ENCODE measurements at places on chromosomes 11 and 22.

- DNase-seq, result no peak
These were observed 145.8 kb upstream of the ARHGAP20 start for GRCh38 chr11:110857892-110858546.

- no peak for DNase-seq
These were observed 161.2 kb upstream of the NAV2 start for GRCh38 chr11:19551457-19551856.

DNA sequence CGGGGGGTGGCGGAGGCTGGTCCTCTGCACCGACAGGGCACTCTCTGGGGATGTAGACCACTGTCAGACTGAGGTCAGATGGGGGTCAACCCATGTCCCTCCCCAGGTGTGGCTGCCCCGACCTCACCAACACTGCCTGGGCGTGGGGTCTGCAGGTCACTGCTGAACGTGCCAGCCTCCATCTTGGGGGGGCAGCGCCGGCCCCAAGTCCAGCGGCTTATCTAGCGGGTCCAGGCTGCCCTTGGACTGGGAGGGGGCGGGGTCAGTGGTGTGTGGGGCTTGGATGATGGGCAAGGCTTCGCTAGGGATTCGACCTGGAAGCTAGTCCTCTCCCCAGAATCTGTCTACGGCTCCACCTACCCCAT is 178.2 kb downstream of the IGLL1 start:
- no peak for DNase-seq

DNA sequence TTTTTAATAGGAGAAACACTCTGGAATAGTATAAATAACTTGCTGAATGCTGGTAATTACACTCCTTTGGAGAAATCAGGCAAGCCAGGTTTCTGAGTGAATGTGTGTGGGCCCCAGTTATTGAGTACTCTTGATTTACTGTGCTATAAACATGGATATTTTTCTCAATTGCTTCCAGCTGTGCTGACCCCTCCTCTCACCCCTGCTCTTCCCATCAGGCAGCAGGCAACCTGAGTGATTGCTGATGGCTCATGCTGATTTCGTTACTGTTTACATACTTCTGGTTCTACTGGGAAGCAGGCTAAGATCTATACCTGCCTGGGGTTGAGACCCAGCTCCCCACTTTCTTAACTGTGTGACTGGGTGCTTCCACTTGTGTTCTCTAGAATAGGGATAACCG is 68.5 kb downstream of the DHCR7 start:
- DNase-seq, result no peak

DNA sequence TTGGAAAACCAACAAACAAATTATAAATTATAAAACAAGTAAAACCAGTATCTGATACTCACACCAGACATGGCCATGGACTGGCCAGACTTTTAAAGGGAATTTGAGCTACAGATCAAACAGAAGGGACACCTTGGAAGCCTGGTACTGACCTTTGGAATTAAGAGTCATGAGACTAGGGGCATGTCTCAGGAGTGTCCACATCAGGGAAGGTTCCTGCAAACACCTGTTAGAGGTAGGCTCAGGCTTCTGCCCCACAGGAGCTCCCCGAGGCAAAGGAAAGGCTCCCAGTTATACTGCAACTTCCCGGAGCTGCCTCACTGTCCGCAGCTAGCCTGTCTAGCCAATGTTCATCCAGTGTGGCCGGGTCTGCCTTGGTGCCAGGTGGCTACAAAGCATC is 290.1 kb downstream of the BUD13 start:
- no peak for DNase-seq

DNA sequence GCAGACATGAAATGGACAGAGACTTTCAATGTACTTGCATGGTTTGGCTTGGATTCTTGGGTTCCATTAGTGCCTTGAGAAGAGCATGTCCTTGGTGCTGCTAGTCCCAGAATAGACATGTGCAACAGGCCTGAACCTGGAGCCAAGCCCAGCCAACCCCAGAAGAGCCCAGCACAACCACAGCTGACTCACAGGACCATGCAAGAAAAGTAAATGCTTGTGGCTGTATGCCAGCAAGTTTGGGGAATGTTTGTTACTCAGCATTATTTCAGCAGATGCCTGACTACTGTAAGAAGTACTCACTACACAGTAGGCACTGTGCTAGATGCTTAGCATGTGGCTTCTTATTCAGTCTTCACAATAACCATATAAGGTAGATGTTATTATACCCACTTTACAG is 39.2 kb upstream of the HMGXB4 start:
- no peak for DNase-seq

GRCh38 chr11:96744697-96745096 is 354.9 kb downstream of the JRKL start:
- DNase-seq, result no peak

DNA sequence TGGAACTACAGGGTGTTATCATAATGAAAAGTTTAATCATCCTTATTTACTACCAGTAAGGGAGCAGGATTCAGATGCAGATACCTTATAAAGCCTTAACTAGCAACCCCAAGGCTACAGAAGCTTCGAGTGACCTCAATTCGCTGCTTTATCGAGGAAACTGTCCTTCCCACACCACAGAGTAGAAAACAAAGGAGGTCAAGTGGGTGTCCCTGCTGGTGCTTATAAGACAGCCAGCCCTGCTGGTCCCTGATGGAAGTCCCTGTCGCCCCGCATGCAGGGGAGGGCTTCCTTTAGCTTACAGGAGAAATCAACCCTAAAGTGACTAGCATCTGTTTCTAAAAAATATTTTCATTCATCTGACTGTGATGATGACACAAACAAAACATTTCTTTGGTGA is 7.3 kb downstream of the MN1 start:
- DNase-seq, result no peak

GRCh38 chr22:37218771-37219411 is 6.6 kb upstream of the SSTR3 start:
- DNase-seq, result no peak

DNA sequence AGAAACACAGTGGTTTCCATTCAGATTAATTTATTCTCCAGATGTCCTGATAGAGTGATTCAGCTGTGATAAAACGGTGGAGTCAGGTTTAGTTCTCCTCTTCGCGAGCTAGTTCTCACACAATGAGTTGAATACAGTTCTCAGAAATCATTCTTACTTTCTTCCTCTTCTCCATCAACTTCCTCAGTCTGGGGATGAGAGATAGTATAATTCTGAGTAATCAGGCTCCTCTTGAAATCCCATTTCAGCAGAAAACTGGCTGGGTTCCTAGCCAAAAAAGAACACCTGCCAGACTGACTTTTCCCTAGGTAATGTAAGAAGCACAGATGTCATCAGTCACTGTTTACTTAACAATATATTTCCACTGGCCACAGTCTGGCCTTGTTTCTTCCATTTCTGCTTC is 76.7 kb downstream of the SVIP start:
- no peak for DNase-seq

- DNase-seq, result peak; percentile 44
These were observed 12.4 kb upstream of the KLHL35 start for GRCh38 chr11:75445315-75445953.

DNA sequence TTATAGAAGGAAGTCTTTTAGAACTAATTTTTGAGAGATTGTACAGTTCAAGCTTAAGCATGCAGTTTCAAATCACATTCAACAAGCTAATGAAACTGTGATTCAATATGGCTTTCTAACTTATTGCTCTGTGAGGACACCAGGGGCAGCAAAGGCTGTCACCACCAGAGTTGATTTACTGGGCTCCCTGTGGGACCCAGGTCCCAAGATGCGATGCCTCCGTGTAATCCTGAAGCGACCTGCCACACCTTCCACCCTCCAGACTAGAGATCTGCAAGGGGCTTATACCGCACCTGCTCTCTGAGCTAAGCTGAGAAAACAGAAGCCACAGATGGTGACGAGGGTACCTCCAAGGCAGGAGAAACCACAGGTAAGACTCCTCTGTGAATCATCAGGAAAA is 918 bp upstream of the OR51Q1 start:
- no peak for DNase-seq

DNA sequence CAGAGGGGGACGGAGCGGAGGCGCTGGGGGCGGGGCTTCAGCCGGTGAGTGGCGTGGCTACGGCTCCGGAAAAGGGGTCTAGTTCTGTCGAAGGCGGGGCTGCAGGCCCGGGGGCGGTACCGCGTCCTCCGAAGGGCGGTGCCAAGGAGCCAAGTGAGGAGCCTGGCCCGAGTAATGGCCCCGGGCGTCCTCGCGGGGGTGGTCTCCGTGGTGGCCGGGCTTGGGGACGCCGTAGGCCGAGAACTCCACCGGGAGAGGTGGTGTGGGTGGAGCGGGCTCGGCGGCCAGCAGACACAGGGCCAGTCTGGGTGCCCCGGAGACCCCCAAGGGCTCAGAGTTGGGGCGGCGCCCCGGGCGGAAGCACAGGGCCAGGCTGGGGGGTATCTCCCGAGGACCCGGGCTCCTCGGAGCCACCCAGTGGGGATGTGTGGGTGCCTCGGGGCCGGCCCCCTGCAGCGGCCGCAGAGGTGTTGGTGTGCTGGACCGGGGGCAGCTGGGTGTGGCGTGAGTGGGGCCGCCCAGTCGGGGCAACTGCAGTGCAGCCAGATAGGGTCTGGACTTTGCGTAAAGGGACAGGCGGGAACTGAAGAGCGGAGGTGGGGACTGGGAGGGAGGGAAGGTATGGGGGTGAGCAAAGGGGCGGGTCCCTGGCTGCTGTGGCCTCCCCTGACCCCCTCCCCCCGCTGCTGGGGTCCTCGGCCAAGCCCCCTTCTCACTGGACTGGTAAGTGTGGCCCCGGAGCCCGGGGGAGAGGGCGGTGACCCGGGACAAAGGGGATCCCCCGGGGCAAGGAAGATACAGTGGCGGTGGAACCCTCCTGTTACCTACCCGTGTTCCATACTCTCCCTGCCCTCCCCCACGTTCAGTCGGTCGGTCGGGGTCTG is 838 bp downstream of the FKBP2 start:
- DNase-seq, result peak; percentile 97

DNA sequence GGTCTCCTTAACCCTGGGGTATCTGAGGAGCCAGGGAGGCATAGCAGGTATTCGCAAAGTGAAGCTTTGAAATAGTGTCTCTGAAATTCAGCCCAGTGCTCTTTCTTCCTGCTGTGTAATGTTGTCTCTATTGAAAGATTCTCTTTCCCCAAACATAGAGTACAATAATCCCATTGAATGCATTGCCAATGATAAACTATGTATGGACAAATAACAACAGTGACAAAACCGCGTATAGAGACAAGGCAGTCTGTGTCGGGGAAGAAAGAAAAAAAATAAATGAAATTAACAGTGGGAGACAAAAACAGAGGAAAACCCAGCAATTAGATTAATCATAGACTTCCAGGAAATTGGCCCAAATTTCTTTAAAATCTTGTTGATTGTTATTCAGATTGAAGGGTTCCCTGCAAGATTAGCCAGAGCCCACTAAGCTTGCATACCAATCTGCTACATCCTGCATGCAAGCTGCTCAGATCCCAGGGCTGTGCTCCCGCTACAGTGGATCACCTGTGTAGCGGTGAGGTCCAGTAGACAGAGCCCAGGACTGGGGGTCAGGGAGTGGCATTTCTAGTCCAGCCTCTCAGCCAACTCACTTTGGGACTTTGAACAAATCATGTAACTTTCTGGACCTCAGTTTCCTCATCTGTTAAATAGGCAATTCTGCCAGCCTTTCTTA is 492.8 kb downstream of the INSC start:
- DNase-seq, result no peak

- DNase-seq, result no peak
These were observed 13.6 kb upstream of the MUC2 start for GRCh38 chr11:1060852-1061616.

- DNase-seq, result no peak
These were observed 389.3 kb downstream of the KCNA4 start for GRCh38 chr11:29627541-29627940.

GRCh38 chr11:128261011-128261421 is 326.3 kb downstream of the ETS1 start:
- DNase-seq, result no peak

DNA sequence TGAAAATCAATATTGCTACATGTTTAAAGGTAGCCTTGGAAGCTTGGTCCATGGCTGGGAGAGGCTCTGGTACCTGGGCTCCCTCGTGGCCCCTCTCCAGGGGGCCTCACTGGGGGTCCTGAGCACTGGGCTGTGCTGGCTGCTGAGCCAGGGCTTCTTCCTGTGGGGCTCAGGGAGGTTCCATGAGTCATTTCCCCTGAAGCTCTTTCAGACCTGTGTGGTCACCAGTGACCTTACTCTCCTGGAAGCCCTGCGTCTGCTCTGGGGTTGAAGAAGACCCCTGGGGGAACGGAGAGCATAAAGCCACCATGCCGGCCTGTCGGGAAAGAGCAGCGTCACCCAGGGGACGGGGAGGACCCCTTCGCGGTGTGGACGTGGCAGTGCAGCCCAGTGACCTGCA is 389.0 kb downstream of the TBC1D22A start:
- no peak for DNase-seq

DNA sequence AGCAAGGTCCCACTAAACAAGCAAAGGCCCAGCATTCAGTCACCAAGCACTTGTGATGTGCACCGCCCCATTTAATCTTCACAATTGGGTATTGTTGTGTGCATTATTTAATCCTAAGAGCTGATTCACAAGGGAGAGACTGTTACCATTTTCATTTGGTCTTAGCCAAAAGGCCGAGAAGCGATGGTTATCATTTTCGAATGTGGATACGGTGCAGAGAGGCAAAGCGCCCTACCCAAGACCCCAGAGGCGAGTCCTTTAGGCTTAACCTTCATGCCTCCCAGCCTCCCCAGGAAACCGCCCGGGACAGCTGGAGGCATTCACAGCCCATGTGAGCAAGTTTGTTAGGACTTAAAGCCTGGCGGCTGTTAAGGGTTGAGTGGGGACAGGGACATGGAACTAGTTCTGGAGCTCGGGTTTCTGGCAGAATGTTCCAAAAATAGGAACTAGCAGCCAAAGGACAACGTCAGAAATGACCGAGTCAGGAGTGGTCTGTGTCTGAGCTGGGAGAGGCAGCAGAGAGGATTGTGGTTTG is 13.0 kb upstream of the UPK3A start:
- no peak for DNase-seq

DNA sequence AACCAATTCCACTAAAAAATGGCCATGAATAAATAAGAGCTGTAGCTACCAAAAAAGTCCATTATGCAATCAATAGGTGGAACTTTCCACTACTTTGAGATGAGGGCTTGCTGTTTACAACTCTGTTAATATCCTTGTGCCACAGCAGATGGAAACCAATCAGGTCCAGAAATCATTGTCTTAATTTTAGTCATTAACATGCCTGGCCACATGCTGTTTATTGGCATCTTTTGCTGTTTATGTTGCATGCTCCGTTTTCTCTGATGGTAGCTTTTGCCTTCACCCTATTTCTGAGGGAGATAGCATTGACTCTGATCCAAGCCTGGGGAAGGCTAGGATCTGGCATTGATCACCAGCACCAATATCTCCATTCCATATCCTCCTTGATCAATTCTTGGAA is 192.9 kb upstream of the SEZ6L start:
- DNase-seq, result no peak

- DNase-seq, result no peak
These were observed 29.1 kb downstream of the TSPAN18 start for GRCh38 chr11:44755556-44756523.

DNA sequence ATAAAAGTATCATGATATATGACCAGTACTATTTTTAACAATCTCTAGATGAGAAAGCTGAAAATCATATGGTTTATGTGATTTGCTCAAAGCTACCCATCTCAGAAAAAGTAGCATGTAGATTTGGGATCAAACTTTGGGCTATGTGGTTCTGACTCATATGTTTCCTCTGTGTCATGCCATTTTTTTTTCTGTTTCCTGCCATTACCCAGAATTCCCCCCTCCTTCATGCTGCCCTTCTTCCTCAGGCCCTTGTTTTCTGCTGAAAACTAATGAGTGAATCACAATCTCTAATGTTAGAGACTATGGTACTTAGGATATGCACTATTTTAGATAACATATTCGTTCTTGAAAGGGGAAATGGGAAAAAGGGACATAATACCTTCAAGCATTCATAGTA is 80.7 kb downstream of the JRKL start:
- no peak for DNase-seq
